Fibroblast of skin of right quadriceps (primary cell): ENCODE measurements at places on chromosomes 13 and 19.

DNA sequence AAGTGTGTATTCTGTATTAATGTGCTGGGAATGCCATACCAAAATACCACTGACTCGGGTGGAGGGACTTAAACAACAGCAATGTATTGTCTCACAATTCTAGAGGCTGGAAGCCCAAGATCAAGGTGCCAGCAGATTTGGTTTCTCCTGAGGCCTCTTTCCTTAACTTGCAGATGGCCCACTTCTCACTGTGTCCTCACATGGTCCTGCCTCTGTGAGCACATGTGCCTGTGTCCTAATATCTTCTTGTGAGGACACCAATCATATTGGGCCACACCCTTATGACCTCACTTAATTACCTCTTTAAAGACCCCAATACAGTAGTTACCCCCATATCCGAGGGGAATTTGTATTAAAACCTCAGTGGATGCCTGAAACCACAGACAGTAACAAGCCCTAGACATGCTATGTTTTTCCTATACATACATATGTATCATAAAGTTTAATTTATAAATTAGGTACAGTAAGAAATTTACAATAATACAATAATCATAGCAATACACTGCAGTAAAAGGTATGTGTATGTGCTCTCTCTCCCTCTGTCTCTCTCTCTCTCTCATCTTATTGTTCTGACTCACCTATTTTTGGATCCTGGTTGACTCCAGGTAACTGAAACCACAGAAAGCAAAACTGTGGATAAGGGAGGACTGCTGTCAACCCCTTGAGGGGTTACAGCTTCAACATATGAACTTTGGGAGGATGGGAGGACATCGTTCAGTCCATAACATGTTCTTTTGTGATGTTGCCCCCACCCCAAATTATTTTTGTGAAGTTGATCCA is 174.3 kb downstream of the IRS2 start:
- DNase-seq: no peak

- no peak for DNase-seq
Measured at GRCh38 chr13:27972478-27972820, 3.3 kb upstream of the CDX2 start.

GRCh38 chr19:29771708-29772414 is 39.9 kb upstream of the CCNE1 start:
- peak; percentile 45 for DNase-seq

- no peak for DNase-seq
Measured at GRCh38 chr13:39963612-39964011, 308.1 kb downstream of the COG6 start.

DNA sequence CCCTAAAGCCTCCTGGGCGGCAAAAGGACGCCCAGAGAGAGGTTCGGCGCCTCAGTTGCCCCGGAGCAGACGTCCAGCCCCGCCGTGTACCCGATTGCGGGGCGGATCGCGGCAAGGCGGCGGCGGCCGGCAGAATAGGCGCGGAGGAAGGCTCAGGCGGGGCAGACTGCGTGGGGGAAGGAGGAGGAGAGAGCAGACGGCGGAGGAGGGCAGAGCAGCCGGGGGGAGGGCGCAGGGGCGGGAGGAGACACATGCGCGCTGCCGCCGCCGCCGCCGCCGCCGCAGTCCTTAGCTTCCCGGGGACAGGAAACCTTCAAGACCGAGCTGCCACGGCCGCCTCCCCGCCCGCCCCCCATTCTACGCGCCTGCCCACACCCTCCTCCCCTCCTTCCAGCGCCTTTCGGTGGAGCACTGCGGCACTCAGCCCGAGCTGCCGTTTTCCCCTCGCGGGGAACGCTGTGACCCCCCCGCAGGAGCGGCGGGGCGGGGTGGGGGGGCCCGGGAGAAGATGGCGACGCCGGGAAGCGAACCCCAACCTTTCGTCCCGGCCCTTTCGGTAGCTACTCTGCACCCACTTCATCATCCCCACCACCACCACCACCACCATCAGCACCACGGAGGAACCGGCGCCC is at the start of gene LRCH1:
Gene LRCH1 (plus strand): TSS at position 282 of the 632 bp plus-strand sequence. CDS start 227 bp downstream, at position 509.
- DNase-seq: peak; percentile 92

DNA sequence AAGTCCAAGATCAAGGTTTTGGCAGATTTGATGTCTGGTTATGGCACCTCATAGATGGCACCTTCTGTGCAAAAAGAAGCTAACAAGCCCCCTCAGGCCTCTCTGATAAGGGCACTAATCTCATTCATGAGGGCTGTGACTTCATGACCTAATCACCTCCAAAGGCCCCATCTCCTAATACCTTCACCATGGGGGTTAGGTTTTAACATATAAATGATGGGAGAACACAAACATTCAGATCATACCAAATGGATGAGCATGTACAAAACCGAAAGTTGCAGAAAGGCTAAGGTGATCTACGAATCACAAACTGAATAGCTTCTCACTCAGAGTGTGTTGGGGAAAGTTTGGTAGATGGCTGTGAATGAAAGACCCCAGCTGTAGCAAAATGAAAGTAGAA is 217.4 kb downstream of the TBC1D4 start:
- peak; percentile 21 for DNase-seq

GRCh38 chr19:19618219-19619051 is at the start of gene PBX4:
PBX4 (minus strand) TSS chr19:19618687; CDS start chr19:19618629, 58 bp downstream.
- DNase-seq: peak; percentile 92

GRCh38 chr13:51218626-51219025 is 3.6 kb upstream of the FAM124A start:
- DNase-seq: no peak

- DNase-seq: peak; percentile 84
Measured at GRCh38 chr19:12721656-12722565, 1.8 kb downstream of the TNPO2 start.
